ENCODE measurements at places on chromosomes 13 and 19.
A peak's percentile ranks its signal among the peaks of the same experiment; 100 is the strongest.

DNA sequence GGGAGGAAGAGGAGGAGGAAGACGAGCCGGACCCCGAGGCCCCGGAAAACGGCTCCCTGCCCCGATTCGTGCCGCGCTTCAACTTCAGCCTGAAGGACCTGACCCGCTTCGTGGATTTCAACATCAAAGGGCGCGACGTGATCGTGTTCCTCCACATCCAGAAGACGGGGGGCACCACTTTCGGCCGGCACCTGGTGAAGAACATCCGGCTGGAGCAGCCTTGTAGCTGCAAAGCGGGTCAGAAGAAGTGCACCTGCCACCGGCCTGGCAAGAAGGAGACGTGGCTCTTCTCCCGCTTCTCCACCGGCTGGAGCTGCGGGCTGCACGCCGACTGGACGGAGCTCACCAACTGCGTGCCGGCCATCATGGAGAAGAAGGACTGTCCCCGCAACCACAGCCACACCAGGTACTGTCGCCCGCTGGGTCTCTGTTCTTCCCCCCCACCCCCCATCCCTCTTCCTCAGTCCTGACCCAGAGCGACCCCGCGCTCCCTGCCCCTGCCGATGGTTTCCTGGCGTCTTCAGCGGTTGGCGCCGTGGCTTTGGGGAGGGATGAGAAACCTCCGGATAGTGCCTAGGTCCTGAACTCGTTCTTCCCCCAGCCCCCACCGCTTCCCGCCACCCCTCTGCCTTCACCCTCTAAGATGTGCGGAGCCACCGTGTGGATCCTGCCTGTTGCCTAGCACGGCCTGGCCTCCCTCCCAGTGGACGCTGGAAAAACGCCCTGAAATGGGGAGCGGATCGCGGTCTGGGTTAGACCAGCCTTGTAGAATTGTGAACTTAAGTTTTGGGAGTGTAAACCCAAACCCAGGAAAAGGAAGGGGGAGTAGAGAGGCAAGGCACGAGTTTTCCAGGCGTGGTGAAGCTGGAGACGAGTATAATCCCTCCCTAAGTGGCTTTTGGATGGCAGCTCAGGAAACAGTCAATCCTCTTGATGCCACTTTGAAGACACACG lies 1.5 kb downstream of the HS6ST3 start:
- no peak for DNase-seq

DNA sequence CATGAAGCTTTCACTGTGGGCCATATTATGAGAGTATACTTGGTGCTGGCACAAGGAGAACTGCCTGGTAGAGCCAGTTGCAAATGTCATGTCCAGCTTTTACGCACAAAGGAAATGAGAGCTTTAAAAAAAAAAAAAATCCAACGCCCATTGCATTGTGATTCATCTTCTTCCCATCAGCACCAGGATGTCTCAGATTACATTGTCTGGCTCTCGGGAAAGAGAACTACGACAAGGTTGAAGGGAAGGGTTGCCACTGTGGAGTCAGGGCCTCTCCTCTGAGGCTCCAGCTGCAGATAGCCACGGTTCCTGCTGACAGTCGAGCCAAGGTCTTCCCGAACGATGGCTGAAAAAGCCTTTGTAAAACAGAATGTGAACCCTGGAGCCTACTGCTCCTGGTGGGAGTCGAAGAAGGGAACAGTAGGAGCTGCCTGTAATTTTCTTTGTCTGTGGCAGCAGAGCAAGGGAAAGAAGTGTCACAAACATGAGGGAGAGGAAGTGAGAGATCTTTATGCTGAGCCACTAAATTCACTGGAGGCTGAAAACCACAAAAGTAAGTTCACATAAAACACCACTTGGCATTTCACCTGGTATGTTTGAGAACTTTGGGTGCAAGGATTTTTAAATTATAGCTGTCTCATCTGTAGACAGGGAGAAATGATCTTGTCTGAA lies 704.7 kb downstream of the DIAPH3 start:
- no peak for DNase-seq

- DNase-seq: no peak
These were observed 36.2 kb upstream of the TRPC4 start for GRCh38 chr13:37905736-37906135.

DNA sequence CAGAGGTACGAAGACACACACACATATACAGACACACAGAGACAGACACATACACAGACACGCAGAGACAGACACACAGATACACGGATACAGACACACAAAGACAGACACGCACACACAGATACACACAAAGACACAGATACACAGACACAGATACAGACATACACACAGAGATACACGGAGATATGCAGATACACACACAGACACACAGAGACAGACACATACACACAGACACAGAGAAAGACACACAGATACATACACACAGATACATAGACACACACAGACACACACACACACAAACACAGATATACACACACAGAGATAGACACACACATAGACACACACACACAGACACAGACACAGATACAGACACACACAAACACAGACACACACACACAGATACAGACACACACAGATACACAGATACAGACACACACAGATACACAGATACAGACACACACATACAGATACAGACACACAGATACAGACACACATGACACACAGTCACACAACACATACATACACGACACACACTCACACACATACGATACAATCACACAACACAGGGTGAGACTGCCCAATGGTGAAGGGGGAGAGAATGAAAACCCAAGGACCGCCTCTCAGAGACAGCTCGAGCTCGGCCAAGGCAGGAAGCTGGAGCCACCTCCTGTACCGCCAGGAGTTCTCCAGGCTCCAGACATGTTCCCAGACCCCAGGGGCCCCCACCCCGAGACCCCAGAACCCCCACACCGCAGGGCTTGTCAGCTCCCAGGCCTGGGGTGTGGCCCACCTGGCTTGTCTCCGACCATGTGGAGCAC lies 8.8 kb upstream of the CCER2 start:
- no peak for DNase-seq

DNA sequence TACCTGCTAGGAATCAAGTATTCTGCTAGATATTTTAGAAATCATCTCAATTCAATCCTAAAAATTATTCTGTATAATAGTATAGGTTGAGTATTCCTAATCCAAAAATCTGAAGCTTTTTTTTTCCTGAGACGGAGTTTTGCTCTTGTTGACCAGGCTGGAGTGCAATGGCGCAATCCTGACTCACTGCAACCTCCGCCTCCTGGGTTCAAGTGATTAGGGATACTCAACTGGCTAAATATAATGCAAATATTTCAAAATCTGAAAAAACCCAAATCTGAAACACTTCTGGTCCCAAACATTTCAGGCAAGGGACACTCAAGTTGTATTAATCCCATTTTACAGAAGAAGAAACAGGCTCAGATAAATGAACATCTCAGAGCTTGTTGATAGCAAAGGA lies 17.2 kb upstream of the USPL1 start:
- DNase-seq: no peak

GRCh38 chr19:4375164-4376027 lies 25.0 kb downstream of the SH3GL1 start:
- DNase-seq: no peak

DNA sequence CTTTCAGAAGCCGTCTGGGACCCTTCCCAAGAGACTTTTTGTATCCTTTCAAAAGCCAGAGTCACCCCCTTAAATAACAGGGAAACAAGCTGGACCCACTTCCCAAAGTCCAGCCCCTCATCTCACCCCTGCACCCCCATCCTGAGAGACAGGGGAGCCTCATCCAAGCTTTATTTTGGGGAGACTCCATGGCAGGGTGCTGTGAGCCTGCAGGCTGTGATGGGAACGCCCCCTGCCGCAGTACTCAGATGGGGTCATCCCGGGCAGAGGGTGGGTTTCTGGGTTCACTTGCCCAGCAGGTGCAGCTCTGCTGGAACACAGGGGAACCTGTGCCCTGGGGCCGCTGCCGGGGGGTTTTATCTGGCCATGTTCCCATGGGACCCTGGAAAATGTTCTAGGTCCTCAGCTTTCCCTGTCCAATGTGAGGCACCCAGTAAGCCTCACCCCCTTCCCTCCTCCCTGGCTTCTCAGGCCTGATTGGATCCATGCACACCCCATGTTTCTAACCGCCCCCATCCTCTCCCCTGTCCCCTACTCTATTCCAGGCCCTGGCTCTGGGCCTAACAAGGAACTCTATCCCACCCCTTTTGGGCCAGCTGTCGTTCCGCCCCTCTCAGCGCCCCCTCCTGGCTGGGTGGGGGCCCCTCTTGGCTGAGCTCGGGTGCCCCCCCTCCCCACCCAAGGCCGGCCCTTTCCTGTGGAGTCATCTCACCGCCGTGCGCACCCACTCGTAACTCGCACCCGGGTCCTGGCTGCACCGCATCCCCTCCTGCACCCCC lies 1.0 kb downstream of the HIF3A start:
- no peak for DNase-seq

- no peak for DNase-seq
These were observed 1937.3 kb downstream of the OLFM4 start for GRCh38 chr13:54965881-54966280.

- DNase-seq: no peak
These were observed 146.3 kb downstream of the TM9SF2 start for GRCh38 chr13:99647596-99647985.

DNA sequence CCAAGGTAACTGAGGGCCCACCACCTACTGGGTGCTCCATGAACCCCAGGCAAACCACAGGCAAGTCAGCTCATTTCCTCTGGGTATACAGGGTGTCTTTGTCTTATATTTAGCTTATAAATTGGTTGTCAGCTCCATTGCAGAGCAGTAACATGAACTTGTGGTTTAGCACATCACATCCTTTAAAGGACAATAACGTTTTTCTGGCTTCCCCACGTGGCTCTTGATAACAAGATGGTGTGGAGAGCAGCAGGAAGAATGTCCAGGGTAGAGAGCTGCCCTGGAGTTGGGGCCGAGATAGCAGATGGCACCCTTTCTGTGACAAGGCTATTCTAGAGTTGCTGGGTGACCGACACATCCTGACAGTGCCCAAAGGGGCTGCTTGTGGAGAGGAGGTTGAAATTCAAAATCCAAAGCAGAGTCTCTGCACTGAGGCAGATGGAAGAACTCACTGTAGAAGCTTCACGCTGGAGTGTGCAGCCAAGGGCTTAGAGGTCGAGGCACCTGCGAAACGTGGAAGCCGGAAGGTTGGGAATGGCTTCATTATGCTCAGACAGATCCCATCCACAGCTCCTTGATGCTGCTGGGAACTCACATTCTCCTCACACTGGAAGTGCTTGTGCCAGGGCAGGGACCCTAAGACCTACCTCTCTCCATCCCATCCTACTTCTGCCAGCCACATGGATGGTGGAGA lies 133.0 kb upstream of the FRY start:
- no peak for DNase-seq

GRCh38 chr13:39784347-39784746 lies 128.9 kb downstream of the COG6 start:
- DNase-seq: no peak

GRCh38 chr19:29530540-29531457 lies 5.0 kb downstream of the VSTM2B start:
- no peak for DNase-seq

DNA sequence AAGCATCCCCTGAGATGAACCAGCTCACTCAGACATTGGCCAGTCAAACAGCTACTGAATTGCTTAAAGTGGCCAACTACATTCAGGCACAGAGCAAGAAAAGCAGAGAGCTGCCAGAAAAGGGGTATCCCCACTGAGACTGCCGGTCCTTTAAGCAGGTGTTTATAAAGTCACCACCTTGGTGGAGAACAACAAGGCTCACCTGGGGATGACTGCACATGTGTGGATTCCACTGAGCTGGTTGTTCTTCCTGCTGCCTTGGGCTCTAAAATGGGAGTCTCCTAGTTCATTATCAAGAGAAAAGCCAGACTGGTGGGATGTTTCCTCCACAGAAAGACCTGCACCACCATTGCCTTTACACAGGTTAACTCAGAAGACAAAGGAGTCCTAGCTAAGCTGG lies 51.8 kb upstream of the IPO5 start:
- no peak for DNase-seq

- no peak for DNase-seq
These were observed 99.2 kb downstream of the SLC7A1 start for GRCh38 chr13:29496241-29496712.

GRCh38 chr19:782185-782877 lies 14.9 kb upstream of the PTBP1 start:
- DNase-seq: no peak

DNA sequence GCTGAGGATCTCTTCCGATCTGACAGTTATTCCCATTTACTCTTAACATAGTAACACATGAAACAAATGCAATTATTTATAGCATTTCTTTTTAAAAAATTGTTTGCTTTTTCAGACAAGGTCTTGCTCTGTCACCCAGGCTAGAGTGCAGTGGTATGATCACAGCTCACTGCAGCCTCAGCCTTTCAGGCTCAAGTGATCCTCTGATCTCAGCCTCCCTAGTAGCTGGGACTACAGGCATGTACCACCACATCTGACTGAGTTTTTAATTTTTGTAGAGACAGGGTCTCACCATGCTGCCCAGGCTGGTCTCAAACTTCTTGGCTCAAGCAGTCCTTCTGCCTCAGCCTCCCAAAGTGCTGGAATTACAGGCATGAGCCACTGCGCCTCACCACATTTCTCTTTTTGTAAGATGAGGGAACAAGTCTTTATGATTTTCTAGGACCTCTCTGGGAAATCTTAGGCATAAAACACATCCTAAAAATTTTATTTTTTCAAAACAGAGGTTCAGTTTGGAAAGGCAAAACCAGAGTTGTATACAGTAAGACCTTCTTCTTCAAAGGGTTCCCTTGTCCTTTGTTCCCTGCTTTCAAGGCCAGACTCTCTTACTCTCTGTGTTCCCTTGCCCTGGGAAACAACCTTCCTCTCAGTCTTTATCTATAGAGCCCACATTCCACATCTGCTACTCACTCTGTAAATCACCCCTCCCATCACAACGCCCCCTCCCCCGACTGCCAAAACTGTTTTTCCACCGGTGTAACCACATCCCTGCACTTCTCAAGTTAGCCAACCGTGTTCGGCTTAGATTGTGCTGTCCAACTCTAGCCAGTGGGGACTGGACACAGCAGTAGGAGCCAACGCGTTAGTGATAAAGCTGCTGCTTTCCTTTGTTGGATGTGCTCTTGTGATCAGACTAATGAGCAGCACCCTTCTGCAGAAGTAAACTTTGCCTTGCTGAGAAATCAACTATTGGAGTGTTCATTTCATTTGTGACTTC lies 56.2 kb downstream of the DHRS12 start:
- DNase-seq: no peak

DNA sequence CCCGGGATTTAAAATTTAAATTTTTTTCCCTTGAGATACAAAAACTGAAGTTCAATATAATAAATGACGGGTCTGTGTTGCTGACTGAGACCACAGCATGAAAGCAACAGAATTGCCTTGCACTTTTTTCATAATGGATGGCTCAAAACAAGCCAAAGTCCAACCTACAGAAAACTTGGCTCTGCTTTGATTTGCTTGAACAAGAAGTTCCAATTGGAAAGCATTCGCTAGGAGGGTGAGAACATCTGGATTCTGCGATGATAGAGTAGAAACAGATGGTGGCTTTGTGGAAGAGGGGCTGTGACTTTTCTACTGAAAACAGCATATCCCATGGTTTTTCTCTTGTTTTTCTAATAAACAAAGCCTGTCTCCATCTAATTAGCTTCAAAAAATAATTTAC lies 46.4 kb downstream of the THSD1 start:
- DNase-seq: no peak

GRCh38 chr19:54282686-54283470 lies 2.0 kb upstream of the LILRB2 start:
- no peak for DNase-seq

GRCh38 chr13:24225062-24225461 lies 64.5 kb downstream of the SPATA13 start:
- DNase-seq: no peak

- peak; percentile 87 for DNase-seq
These were observed at the start of gene TEX30 for GRCh38 chr13:102773441-102774213. Gene TEX30 (minus strand): TSS chr13:102773786. CDS start chr13:102770026, 3,760 bp downstream.

Measured in activated T-cell treated with anti-CD3 and anti-CD28 coated beads for 1 hour (primary cell).